SK-N-SH treated with all-trans-retinoic acid at 6 μM for 48 hours (cell line): ENCODE measurements at places on chromosomes 1 and 21.

DNA sequence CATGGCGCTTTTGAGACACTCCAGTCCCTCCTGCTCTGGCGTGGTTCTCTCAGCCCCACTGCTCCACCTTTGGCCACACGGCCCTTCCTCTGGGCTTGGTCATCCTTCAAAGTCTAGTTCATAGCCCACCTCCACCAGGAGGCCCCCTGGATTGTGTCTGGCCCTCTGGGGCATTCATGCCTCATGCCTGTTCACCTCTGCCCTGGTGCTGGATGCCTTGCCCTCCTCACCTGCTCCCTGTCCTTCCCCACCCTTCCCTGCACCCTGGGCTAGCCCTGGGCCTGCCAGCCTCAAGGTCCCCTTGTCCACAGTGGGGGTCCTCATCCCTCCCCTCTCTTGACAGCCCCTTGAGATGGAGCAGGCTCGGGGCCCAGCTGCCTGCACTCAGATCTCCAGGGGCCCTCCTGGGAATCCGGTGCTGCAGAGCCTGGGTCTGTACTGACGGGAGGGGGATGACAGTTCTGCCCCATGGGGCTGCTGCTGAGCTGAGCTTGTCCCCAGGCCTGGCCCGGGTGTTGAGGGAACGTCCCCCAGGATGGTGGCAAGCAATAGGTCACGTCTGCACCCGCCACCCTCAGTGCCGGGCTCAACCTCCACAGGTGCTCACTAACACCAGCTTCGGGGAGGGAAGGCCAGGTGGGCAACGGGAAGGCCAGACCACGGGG, 18.4 kb downstream of the PRXL2B start:
- ATAC-seq: no peak

DNA sequence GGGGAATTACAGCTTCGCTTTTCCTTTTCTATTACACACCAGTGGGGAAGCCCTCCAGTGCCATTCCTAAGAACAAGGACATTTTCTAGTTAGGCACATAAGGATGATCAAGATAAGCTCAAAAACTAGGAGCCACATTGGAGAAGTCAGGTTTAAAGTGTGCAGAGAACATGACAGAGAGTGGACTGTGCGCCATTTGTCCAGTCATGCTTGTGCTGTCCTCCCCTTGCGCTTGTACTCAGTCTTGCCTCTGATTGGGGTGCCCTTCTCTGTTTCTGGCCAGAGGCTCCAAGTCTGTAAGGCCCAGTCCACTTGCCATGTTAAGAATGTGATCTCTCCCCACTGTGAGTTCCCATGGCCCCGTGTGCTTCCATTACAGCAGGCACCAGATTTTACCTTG, 189.7 kb downstream of the DHRS3 start:
- no peak for ATAC-seq

DNA sequence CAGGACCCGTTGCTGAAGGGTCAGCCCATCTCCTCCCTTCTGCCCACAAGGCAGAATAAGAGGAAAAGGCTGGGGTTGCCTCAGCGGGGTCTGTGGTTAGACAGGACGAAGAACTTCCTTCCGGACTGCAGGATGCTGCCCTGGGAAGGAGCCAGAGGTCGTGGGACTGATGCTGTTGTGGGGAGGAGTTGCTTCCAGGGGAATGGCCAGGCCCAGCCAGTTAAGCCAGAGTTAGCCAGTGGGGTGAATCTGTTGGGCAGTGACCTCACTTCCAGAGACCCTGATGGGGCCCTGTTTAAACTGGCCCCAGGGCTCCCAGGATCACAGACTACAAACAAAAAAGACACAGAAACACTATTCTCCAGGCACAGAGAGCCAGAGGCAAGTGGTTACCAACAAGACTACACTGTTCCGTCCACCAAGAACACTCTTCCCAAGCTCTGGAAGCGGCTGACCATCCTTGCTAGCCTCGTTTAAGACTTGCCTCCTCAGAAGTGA, 13.0 kb downstream of the FAM229A start:
- no peak for ATAC-seq

DNA sequence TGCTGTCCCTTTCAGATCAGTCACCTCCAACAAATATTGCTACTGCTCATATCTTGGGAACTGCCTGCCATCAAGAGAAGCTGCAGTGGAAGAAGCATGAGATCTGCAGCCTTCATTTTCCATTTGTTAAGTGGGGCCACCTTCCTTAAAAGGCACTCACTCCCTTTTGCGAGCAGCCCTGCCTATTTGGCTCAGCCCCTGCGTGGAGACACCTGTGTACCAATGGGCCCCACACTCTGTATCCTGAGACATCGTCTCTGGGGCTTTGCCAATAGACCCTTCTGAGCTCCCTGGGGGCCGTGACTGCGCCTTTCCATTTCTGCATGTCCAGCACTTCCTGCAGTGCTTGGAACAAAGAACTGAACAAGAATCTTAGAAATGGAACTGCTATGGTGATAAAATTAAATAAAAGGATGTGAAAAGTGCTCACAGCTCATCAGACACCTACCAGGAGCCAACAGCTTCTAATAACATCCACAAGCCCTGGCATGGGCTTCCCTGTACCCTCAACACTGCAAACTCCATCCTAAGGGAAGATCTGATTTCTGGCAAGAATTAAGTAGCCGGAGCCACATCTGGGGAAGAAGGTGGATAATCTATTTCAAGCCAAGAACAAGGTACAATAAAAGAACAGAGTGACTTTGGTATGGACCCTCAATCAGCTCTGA, 36.7 kb downstream of the PARP1 start:
- no peak for ATAC-seq

- no peak for ATAC-seq
These were observed 433.1 kb downstream of the CAMTA1 start for GRCh38 chr1:7218210-7218832.

GRCh38 chr21:36265431-36265830, 54.6 kb upstream of the MORC3 start:
- no peak for ATAC-seq

DNA sequence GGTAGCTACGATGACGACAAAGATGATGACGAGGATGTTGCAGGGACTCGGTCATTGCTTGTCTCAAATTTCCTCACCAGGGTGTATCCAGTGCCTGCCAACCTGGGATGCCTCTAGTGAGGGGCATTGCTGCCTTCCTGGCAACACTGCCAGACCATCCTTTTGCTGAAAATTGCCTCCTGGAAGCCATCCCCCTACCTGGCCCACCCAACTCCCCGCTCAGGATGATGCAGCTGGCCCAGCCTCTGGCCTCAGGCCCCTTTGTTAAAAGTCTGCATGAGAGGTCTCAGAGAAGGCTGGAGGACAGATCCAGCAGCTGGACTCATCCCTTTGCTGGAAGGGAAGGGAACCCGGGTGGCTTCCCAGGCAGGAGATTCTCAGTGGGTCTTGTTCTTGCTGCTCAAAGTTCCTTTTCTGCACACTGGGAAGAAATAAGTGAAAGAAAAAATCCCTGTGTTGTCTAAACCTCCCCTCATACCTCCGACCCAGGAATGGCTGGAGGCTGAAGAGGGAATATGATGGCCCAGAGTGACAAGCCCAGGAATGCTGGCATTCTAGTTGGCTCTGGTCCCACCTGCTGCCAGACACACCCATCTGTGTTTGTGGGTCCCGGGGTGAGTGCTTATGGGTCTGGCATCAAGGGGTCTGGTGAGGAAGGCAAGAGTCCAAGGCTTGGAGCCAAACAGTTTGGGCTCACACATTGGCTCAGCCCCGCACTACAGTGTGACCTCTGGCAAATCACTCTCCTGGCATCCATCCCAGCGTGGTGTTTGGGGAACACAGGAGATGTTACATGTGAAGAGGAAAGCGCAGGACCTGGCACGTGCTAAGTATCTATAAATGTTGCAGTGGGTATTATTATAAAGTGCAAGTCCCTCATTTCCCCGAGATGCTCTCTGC, 6.7 kb upstream of the FNDC5 start:
- no peak for ATAC-seq

DNA sequence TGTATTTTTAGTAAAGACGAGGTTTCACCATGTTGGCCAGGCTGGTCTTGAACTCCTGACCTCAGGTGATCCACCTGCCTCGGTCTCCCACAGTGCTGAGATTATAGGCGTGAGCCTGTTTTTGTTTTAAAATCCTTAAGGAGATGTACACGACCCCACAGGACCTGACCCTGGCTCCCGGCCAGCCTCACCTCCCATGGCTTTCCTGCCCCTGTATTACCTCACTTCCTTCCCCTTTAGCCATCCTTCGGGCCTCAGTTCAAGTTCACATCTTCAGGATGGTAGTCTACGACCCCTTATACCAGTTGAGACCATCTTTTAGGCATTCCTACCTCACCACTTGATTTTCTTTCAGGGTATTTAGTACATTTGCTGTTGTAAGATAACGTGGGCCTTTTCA, 36.3 kb downstream of the TCP10L start:
- ATAC-seq: no peak

DNA sequence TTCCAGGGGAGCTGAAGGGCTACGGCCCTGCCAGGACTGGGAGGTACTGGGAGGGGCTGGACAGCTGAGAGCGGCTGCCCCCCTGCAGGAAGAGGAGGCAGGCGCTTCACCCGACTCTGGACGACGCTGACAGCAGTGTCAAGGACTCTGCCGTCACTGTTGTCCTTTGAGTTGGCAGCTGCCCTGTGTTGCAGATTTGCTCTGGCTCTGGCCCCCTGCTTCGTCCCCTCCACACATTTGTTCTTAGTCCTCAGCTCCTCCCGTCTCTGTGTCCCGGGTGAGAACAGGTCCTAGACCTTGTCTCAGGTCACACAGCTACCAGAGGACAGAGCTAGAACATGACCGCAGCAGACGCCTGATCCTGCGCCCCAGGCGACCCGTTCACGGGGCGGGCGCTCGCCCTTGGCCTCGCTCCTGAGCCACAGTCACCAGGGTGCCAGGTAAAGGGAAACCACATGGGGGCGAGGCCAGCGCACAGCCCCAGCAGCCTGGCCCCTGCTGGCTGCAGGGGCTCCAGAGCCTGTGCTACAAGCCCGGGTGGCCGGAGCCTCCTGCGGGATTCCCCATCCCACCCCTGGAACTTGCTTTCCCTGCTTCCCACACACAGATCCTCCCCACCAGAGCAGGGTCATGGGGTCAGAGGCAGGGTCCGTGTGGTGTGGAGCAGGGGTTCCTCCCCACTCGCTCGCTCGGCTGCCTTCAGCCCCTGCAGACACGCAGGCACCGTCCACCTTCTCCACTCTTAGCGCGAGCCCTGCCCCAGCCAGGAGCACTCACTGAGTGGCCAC, 10.7 kb upstream of the NPHP4 start:
- no peak for ATAC-seq
